ENCODE measurements at places on chromosomes 1 and 21.

GRCh38 chr1:168454211-168454815 lies 89.5 kb downstream of the XCL2 start:
- no peak for DNase-seq

- no peak for DNase-seq
Observed at GRCh38 chr1:33399375-33399774, 31.5 kb downstream of the PHC2 start.

DNA sequence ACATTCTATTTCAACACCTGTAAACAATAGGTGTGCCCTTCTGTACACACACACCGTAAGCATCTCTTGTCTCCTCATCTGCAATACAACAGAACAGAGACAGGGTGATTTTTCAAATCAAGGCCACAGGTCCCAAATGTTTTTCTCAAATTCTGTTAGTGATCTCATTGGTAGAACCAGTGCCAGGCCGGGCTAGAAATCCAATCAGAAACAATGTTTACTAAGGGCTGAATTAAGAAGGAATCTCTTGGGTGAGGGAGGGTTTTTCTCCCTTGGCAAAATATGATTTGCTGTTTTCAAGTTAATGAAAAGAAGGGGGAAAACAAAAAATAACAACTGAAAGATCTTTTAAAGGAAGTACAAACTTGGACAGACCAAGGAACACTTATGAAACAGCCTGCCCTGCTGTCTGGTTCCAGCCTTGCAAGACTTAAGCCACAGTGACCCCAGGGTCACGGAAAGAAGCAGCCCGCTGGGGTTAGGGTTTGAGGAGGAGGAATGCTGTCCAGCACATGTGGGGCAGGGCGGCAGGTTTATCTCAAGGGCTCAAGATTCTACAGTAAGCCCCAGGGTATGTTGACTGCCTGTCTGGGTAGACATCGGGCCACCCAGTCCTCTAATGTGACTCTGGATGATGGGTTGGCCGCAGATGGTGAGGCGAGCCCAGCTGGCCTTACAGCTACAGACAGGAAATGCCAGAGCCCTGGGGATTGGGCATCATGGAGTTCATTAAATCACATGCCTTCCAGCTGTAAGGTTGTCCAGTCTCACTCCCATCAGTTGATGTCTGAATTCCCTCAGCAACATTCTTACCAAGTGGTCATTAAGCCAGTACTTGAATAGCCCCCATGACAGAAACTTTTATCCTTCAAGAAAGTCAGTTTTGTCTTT lies 73.3 kb upstream of the SLC44A3 start:
- no peak for DNase-seq

- DNase-seq = no peak
Observed at GRCh38 chr21:29307718-29308455, 9.2 kb downstream of the BACH1 start.

DNA sequence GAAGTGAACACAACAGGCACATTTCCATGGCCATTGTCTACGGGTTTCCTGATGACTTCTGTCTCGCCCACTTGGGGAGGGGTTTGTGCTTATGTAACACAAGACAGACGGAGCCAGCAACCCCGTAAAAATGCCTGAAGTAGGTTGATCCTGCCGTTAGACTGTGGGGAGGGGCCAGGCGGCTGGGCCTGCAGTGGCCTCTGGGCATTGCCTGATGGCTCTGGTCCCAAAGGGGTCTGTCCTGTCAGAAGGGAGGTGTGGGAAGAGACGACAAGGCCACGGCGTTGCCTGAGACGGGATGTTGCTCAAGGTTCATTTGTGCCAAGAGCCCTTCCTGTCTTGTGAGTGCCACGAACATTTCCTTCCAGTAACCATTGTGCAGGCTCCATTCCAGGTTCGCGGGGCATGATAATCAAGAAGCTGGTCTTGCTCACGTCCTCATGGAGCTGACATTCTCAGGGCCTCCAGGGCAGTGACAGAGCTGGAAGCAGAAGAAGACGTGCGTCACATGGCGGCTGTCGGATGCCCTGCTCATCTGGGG lies 44.7 kb downstream of the ABCG1 start:
- DNase-seq = no peak

DNA sequence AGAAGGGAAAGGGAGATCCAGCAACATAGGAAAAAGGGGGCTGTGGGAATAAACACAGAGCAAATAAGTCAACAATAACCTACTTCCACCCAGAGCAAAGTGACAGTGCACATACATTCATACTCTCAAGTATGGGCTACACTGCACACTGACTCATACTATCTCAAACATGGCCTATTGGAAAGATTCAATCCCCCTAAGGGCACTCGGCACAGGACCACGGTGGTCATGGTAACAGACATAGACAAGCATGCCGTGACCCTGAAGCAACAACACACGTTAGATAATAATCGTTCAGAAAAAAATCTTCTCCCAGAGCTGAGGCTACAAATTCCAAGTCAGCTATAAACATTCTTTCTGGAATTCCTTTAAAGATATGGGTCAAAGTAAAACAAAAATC lies 16.8 kb upstream of the JAK1 start:
- no peak for DNase-seq

DNA sequence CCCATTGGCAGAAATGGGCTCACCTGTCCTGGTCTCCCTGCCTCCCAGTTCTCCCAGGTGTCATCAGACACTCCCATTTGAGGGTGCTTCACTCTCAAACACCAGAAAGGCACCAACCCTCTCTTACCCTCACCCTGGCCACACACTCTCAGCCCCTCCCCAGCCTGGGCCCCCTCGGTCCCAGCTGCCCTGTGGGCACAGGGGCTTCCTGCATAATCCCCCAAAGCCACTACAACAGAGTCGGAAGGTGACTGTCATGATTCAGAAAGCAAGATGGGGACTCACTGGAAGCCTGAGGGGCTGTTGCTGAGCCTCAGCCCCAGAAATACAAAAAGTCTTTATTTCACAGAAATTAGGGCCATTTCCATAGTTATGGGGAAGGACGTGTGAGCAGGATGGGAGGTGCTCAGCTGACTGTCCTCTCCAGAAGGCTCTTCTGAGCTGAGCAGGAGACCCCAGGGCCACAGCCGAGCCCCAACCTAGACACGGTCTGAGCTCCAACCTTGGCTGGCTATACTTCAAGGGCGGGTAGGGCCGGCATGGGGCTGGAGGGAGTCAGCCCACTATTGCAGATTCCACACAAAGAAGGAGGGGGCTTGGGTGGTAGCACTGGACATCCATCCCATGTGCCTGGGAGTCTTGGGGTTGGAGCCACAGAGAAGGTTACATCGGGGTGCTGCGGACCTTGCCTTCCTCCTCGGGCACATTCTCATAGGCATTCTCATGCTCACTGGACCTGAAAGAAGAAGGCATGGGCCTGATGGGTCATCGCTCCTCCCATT lies 6.3 kb downstream of the PDZK1IP1 start:
- no peak for DNase-seq

DNA sequence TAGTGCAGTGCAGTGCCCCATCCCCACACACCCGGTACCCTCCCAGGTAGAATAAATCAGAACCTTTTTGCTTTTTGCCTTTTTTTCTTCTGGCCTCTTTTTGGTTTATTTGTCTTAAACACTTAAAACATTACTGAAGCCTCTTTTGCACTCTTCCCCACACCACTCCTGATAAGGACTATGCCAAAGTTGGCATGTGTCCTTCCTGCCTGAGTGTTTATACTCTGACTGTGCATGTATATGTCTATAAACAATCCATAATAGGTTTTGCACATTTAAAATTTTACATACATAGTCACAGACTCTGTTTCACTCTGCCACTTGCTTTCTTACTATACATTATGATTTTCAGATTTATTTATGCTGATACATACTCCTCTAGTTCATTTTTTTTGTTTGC lies 59.6 kb downstream of the BEND5 start:
- DNase-seq = no peak

- DNase-seq = no peak
Observed at GRCh38 chr21:36524477-36524876, 44.6 kb upstream of the CLDN14 start.

DNA sequence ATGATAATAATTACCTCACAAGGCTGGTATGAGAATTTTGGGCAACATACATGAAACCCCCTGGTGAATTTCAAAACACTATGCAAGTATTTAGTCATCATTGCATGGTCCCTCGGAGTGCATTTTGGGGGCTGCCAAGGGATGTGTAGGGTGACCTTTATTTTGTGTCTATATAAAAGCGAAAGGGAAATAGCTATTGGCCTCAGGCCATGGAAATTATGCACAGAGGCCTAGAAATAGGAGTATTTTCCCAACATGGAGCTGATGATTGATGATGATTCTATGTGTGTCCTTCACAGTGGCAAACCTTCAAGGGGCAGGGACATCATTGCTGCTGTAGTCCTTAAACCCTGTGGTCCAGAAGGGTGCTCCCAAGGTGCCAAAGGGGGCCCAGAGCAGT lies 265.5 kb downstream of the ST6GALNAC3 start:
- no peak for DNase-seq

DNA sequence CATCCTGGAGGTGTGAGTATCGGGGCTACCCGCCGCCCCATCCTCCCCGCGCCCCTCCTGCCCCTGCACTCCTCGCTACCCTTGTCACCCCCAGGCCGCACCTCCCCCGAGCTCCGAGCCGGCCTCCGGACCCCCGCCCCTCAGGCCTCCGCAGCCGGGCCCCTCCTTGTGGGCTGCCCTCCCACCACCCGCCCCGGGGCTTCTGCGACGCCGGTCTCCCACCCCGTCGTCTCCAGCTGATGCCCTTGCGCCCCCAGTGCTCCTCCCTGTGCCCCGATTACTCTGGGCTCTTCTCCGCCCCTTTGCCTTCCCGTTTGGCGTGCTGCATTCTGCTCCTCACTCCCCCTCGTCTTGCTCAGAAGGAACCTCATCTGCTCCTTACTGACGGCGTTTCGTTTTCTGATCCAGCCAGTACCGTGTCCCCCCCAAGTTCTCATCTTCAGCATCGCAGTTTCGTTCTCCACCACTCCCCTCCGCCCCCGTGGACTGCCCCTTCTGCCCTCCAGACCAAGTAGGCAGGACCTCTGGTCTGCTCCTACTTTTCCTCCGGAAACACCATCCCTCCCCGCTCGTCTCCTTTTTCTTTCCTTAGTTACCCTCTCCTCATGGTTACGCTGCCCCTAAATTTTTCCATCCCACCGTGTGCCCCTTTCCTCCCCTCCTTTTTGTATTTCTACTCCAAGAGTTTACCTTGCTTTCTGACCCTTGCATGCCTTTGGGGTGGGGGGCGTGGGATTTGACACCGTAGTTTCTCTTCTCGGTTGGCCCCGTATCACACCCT lies 841 bp downstream of the SNX27 start:
- DNase-seq = no peak

DNA sequence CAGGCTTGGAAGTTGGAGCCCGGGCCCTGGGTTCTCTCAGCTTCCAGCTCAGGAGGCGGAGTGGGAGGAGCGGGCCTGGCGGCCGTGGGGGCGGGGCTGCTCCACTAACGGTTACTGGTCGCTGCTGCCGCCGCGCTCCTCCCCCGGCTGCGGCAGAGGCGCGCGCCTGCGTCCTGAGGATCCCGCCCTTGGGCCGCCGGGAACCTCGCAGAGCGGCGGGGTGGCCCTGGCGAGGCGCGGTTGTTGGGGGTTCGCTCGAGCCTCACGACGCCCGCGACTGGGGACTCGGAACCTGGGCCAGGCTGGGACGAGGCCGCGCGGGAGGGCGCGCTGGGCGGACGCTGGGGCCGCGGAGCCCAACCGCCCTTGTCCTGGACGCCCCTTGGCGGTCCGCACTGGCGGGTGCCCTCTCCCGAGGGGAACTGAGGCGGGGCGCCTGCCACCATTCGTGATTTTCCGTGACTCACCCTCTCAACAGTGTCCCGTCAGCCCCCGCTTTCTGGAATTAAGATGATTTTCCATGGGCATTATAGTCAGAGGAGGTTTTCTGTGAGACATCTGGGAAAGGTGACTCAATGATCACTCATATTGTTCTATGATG lies 34.1 kb downstream of the OR2G3 start:
- no peak for DNase-seq

DNA sequence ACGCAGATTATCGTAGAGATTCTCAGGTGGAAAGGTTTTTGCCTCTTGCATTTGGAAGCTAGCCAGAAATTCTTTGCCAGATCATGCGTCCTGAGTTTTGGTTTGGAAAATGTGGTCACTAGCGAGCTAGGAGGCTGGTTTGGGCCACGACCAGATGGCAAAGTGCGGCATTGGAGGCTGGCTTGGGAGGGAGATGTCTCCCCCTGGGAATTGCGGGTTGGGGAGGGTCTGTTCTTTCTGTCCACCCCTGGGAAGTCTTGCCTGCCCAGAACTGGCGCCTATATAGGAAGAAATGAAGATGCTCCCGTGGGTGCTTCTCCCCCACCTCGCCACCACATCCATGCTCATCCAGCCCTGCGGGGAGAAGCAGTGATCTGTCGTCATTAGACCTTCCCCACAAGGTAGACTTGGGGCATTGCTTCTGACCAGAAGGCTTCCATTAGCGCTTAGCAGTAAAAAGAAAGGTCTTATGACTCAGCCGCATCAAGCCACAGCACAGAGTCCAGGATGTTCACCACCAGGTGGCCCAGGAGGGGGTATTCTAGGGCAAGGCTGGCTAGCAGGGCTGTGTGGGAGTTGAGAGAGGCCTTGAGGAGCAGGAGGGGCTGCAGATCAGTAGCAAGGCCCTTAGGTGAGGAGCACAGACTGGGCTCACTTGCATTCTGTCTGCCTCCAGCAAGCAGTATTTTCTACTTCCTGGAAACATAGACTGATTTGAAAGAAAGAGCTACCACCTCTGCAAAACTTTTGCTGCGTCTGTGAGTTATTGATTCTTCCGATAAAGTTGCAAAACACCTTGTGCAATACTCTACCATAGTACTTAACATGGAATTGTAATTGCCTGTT lies 1.5 kb upstream of the PTP4A2 start:
- DNase-seq = no peak

DNA sequence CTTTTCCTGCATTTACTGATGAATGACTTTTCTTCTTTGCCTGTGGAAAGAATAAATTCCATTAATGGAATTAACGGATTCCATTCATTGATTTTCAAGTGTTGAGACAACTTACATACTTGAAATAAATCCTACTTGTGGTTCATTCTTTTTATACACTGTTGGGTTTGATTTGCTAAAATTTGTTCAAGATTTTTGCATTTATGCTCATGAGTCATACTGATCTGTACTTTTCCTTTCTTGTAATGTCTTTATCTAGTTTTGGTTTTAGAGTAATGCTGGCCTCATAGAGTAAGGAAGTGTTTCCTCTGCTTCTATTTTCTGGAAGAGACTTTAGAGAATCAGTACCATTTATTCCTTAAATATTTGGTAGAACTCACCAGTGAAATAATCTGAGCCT lies 14.4 kb downstream of the UROD start:
- DNase-seq = no peak

DNA sequence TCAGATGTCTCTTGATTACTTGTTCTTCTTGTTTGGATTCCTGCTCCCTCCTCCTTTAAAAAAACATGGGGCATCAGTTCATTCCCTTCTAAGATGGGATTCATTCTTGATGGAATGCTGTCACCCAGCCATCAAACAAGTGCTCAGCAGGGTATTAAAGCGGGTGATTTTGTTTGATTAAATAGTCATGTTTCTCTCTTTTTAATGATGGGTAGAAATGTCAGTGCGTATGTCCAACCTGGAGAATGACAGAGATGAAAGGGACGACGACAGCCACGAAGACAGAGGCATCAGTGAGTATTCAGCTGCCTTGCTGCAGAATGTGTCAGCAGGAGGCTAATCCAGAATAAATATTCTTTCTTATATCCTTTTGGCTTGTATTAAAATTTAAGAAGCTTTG lies 63.8 kb upstream of the RAVER2 start:
- no peak for DNase-seq
